ENCODE measurements at places on chromosomes 16 and 17.

- peak; percentile 55 for DNase-seq
Measured at GRCh38 chr17:38667099-38667786, 7.5 kb downstream of the EPOP start.

DNA sequence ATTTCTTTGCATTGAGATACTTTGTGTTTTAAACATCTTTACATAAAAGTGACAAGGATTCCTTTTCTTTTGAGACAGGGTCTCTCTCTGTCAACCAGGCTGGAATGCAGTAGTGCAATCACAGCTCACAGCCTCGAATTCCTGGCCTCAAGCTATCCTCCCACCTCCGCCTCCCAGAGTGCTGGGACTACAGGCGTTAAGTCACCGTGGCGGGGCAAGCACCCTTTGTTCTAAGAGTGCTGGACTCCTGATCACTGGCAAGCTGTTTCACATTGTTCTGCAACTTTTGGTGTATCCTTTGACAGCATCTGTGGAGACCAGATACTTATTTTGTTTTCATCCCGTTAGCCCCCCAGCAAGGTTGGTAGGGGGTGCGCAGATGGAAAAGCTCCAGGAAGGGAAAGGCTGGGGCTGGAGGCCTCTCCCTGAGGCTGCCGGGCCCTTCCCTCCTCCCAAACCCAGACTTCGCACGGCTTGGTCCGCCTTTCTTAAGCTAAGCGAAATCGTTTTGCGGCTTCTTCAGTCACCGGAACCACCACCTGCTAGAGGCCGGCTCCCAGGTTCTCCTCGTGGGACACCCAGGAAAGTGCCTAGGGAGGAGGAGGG is 1.1 kb downstream of the ST6GALNAC2 start:
- no peak for DNase-seq

GRCh38 chr16:79728048-79728922 is 127.7 kb upstream of the MAF start:
- no peak for DNase-seq

DNA sequence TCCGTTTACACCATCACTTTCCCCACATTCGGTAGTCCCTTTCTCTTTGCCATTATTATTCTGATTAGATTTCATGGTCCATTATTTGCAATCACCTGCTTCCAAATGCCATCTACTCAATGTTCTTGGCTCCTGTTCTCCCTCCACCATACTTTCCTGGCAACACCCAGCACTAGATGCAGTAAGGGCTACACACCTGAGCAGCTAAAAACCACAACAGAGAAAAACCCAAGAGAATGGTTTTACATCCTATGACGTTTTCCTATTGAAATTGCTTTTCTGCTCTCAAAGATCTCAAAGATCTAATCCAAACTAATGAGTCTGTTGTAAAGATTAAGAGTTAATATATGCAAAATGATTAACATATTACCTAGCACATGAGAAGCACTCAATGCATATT is 441.3 kb downstream of the SHISA9 start:
- DNase-seq: no peak

DNA sequence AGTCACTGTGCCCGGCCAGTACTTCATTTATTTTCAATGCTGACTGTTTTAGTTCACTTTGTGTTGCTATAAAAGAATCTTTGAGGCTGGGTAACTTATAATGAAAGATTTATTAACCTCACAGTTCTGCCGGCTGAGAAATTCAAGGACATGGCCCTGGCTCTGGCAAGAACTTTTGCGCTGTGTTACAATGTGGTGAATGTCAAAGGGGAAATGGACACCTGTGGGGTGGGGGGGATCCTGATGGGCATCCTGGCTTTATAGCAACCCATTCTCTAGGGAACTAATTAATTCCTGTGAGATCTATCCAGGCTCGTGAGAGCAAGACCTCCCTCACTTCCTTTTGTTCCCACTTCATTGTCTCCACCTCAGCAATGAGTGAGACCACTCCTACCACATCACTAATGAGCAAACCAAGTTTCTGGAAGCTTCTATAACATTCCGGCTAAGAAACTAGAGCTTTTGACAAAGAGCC is 17.1 kb upstream of the CDH3 start:
- DNase-seq: no peak

GRCh38 chr17:19376811-19377210 is 1.5 kb upstream of the MAPK7 start:
- no peak for DNase-seq

DNA sequence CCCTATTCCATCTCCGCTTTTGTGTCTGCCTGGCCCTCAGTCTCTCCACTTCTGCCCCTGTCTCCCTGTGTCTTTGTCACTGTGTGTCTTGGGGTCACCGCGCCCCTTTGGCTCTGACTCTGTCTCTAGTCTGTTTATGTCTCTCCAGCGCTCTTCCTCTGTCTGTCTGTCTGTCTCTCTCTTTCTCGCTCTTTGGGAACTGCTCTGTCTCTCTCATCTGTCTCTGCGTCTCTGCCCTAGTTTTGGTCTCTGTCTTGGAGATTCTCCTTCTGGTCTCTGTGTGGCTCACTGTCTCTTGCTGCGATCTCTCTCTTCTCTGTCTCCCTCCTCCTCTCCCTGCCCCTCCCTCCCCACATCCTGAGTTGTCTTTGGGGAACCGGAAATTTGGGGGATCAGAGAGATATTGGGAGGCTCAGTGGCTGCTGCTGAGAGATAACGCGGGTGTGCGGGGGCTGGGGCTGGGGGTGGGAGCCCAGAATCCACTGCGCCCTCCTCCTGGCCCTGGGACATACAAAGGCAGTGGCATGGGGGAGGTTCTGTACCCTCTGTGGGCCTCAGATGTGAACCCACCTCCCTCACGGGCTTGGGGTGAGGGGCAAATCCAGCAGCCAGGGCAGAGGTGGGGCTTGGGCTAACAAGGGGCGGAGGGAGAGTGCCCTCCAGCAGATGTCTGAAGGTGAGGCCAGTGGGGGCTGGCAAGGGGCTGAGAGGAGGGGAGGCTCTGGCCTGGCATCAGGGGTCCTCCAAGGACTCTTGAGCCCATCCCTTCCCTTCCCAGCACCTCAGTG is 24.4 kb downstream of the LAT start:
- DNase-seq: no peak

GRCh38 chr16:2213817-2214718 is 572 bp downstream of the PGP start:
- no peak for DNase-seq

- no peak for DNase-seq
Measured at GRCh38 chr16:89094252-89094879, 714 bp downstream of the ACSF3 start.

DNA sequence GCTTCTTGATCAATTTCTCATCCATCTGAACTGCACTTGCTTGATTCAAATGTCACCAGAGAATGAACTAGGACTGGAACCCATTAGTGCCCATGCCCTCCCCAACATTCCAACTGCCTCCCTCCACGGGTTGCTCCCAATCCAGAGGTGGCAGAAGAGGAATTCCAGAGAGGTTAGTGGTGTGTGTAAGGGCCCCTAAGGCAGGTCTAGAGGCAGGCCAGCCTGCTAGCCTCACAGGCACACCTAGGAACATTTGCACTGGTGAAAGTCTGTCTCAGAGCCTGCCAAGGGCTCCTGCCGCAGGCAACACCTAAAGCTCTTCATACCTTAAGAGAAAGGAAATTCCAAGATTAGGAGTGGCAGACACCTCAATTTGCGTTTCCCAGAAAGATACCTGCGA is 21.2 kb upstream of the CMTM4 start:
- DNase-seq: no peak

DNA sequence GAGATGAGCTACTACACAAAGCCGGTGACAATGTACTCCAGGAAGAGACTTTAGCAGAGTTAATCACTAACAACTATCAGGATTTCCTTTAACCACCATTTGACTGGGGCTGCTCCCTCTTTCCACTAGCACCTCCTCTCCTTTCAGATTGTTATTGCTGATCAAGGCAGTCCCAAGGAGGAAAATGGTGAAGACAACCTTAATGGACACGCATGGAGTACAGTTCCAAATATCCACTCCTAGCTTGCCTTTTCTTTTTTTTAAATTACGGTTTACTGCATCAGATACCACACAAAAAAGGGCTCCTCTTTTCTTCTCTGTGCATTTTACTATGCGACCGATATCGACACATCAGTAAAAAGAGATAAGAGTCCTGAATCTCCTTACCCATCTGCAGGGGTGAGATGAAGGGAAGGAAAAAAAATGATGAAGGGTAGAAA is 30.9 kb downstream of the FAM222B start:
- no peak for DNase-seq

GRCh38 chr17:51904379-51904778 is 254.1 kb downstream of the CA10 start:
- no peak for DNase-seq

DNA sequence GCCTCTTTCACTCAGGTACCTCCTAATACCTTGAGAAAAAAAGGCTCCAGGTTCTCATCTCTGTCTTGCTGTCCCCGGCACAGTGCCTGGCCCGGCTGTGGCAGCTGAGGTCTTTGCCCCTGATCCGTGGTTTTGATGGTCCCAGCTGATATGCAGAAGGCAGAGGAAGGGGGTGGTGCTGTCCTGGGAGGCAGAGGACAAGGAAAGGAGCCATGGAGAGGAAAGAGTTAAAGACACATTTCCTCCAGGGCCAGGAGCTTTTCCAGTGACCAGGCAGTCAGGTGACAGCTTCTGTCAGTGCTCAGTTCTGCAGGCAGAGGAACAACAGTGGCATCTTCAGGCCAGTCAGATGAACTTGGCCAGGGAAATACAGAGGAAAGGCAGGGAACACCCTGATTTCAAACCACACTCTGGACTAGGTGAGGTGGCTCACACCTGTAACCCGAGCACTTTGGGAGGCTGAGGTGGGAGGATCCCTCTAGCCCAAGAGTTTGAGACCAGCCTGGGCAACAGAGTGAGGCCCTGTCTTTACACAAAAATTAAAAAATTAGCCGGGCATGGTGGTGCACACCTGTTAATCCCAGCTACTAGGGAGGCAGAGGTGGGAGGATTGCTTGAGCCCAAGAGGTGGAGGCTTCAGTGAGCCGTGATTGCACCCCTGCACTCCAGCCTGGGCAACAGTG is 3.3 kb upstream of the COG1 start:
- DNase-seq: no peak

DNA sequence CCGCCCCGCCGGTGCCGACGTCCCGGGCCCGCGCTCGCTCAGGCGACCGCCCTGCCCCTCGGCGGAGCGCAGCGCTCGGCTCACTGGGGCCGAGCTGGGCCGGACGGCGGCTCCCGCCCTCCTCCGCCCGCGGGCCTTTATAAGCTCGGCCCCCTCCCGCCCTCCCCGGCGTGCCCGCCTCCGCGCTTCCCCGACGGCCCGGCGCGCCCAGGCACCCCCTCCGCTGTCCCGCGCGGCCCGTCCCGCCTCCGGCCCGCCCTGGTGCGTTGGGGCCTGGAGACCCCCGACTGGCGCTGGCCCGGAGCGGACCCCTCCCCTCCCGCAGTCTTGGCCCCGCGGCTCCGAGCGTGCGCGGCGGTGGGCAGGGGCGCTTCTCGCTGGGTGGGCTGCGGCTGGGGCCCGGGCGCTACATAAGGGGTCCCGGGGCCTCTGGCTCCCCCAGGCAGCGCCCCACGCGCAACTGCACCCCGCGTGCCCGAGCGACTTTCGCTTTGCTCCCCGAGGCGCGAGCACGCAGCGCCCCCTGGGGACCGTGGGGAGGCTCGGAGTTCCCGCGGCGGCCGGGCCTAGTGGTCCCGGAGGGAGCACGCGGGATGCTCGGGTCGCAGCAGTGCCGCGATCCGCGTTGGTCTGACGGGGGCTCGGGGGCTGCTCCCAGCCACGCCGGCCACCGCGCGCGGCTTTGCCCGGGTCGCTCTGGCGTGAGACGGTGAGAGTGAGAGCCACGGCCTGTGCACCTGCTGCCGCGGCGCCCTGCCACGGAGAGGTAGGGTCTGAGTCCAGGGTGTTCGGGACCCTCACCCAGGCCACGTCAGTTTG is at the start of gene PIEZO1:
Gene PIEZO1 (minus strand): TSS at position 115 of the 819 bp plus-strand sequence. CDS start 256 bp downstream, outside the sequence.
- DNase-seq: peak; percentile 72

GRCh38 chr16:22847100-22847499 is 33.1 kb downstream of the HS3ST2 start:
- no peak for DNase-seq

GRCh38 chr16:3514621-3515020 is 13.8 kb downstream of the CLUAP1 start:
- no peak for DNase-seq

- DNase-seq: no peak
Measured at GRCh38 chr16:89230255-89230654, 12.8 kb downstream of the ZNF778 start.
